Fibroblast of the aortic adventitia (primary cell): ENCODE measurements at places on chromosomes 12 and 14. TPM values are rescaled to one million over a fixed set of nuclear protein-coding genes. Genes with fewer than 3 reads are reported as not detected.

DNA sequence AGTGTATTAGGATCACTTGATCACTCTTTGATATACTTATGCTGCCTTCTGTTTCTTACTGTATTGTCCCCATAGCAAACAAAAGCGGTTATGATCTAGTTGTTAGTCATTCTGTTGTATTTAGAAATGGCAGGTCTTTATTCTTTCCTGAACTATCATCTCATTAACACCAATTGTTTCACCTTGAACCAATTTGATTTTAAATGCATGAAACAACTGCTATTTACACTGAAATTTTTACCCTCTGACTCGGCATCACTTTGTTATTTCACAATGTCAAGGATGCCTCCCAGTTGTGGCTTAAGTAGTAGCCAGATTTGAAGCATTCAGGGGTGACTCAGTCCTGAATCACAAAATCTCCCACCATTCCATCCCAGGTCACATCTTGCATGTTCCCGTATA lies 303.5 kb downstream of the EGLN3 start:
- peak; percentile 98 for DNase-seq

DNA sequence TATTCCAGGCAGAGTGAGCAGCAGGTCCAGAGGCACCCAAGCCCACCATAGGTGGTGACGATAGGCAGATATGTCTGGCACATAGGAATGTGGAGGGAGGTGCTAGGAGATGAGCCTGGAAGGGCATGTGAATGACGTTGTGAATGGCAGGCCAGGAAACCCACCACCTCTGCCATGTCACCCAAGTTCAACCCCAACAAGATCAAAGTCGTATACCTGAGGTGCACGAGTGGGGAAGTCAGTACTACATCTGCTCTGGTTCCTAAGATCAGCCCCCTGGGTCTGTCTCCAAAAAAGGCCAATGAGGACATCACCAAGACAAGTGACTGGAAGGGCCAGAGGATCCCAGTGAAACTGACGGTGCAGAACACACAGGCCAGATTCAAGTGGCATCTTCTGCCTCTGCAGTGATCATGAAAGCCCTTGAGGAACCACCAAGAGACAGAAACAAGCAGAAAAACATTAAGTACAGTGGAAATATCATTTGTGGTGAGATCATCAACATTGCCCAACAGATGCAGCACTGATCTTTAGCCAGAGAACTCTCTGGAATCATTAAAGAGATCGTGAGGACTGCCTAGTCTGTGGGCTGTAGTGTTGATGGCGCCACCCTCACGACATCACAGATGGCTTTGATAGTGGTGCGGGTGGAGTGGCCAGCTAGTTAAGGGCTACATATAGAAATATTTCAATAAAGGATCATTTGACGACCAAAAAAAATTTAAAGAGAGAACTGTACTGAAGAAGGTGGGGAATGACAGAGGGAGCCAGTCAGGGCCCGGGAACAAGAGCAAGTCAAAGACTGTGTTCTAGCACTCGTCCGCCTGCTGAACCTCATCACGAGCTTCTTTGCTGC lies 99.7 kb downstream of the ZFP36L1 start:
- DNase-seq, result peak; percentile 86

HCFC2 gene
- total RNA-seq, result 28.3 and 30.5 TPM in 2 replicates

- peak; percentile 50 for DNase-seq
Observed at GRCh38 chr14:34081576-34082136, 130.8 kb upstream of the EGLN3 start.

LHX5 gene
- total RNA-seq, result not detected in 2 replicates

DNA sequence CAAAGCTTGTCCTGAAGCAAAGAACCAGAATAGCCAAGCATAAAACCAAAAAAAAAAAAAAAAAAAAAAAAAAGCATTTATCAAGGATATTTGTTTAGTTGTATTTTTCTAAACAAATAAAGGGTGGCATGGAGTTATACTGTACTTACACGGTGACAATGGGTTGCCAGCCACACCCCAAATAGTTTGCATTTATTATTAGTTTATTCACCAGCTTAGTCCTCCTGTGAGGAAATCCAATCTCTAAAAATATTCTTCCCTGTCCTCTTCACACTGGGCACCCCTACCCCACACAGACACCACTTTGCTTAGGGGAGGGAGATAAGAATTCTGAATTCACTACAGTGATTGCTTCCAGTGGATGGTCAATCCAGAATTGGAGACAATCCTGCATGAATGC lies 18.9 kb downstream of the PLEKHG7 start:
- no peak for DNase-seq

GPD1 gene
- 0.36 TPM in 1 of 2 replicates, not detected in the other for total RNA-seq

DNA sequence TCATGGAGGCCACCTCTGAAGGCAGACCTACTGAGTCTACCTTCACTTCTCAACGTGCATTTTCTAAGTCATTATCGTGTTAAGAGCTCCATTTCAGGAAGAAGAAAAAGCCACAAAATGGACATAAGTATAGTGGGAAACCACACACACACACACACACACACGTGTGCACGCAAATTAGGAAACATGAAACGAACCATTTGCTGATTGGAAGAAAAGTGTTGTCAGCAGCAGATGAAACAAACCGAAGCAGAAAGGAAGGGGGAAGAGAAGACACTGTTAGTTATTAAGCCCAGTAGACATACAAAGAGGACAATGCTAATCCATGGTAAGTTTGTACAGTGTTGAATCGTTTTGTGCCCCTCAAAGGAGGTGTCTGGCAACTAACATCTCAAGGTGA lies 9.9 kb upstream of the VPS33A start:
- DNase-seq, result no peak
